Hematopoietic multipotent progenitor cell treated with erythropoietin and hydrocortisone succinate and interleukin-3 and kit ligand, for 15 days (in vitro differentiated cells): ENCODE measurements at places on chromosomes 2 and 18.

DNA sequence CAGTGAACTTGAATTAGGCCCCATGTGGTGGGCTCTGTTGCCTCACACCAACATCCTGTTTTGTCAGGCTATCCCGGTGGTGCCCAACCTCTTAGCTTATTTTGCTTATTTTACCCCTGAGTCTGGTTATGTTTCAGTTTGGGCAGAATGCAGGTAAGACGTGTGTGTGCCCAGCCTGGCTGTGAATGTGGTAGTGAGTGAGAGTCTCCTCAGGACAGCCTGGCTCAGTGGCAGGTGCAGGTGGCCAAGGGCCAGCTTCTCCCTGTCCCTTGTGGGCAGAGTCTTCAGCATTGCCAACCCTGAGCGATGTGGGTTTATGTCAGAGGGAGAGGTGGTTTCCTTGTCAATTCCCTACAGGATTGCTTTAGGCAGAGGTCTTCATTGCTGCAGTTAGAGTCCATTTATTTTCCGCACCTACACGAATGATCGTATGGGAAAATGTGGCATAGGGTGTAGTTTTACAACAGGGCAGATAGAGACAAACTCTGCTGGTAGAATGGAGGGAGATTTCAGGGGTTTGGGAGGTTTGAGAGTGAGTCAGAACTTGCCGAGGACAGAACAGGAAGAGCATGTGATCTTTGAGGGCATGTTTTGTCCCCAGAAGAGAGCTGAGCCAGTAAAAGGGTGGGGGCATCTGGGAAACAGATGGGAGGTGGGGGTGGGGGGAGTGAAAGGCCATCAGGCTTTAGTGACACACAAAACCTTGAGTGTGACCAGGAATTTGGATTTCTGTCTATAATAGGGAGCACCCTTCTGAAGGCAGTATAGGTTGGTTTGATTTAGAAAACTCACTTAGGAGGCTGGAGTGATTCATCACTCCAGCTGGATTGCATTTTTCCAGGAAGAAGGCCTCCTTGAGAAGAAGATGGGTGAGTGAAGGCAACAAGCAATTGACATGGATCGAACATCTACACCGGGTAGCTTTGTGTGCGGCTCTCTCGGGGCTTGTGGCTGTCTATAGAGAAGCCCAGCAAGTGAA, 156.2 kb upstream of the CELF4 start:
- no peak for DNase-seq

GRCh38 chr2:45794134-45794617, 142.7 kb downstream of the PRKCE start:
- DNase-seq = no peak

DNA sequence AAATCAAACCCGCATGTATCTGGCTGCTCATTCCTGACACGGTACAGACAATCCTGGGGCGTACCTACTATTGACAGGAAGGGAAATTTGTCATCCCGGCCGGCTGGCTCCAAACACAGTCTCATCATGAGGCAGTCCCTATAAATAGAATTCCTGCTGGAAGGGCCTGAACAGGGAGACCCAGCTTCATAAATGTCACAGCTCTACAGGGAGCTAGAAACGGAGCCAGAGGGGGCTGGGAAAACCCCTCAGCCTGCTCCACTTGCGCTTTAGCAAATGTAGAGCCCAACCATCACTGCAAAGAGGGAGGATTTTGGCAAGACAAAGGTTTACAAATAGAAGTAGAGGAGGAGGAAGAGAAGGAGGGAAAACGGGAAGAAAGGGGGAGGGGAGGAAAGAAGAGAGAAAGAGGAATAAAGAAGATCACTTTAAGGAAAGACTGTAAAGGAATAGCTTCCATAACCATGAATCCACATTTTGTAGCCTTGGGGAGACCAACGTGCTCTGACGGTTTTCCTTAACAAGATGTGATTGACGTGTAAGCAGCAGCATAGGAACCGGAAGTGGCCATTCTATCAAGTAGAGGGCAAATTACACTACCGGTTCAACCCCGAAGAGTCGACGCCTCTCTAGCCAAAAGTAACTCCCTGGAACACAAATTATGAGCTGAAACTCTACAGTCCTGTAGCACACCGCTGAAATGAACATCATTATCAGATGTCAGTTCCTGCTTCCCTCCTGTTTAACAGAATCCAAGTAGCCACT, 56.8 kb upstream of the TTN start:
- no peak for DNase-seq

GRCh38 chr2:106839849-106840595, 45.9 kb downstream of the ST6GAL2 start:
- DNase-seq = no peak

DNA sequence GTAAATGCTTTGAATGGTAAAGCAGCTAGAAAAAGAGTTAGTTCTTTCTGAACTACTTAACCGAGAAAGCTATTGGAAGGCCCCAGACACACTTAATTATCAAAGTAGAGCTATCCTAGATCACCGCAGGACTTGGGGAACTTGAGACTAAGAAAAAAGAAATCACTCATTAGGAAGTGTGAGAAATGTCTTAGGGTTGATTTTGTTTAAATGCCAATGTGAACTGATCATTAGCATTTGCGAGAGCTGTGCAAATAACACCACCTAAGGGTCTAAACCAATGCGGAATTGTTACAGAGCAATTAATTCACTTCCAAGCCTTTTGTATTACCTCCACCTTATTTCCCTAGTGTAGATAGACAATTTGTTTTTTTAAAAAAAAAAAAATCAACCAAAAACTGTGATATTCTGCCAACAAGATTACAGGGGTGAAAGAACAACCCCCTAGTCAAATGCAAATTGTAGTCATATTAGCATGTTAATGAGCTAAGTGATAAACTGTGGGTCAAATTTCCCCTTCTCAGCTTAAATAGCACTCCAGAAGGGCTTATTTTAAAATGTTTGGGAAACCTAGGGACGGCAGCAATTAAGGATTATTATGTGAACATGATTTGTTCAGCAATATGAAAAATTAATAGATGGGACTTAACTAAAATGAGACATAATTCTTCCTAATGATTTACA, 246.2 kb upstream of the STON1 start:
- no peak for DNase-seq

GRCh38 chr2:187379869-187380268, 68.2 kb downstream of the CALCRL start:
- no peak for DNase-seq

- no peak for DNase-seq
Observed at GRCh38 chr2:68110102-68110501, 47.3 kb upstream of the C1D start.

- DNase-seq = no peak
Observed at GRCh38 chr2:145026456-145027455, 506.8 kb upstream of the ZEB2 start.

GRCh38 chr2:1405967-1406366, 7.3 kb upstream of the TPO start:
- DNase-seq = no peak
